Osteocyte (in vitro differentiated cells): ENCODE measurements at places on chromosomes 5 and 9.
A peak's percentile ranks its signal among the peaks of the same experiment; 100 is the strongest.

DNA sequence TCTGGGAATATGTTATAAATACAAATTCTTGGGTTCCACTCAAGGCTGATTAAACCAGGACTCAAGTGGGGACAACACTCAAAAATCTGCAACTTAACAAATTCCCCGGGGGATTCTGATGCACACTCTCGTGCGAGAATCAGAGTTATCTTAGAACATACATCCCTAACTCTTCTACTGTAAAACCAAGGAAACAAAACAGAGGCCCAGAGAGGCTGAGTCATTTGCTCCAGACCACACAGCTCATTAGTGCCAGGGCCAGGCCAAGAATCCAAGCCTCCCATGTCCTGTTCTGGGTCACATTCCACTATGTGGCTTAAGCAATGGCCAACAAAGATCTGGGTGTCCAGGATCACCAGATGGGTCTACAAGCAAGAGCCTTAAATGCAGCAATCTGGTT is 166.0 kb downstream of the ADAMTS12 start:
- no peak for DNase-seq

GRCh38 chr9:137960496-137960895 is 82.9 kb downstream of the CACNA1B start:
- DNase-seq = peak; percentile 82

GRCh38 chr9:129270903-129271431 is 92.9 kb upstream of the IER5L start:
- DNase-seq = no peak

- no peak for DNase-seq
Observed at GRCh38 chr5:147519380-147519779, 9.5 kb upstream of the DPYSL3 start.

GRCh38 chr9:82134010-82134409 is 145.4 kb downstream of the SPATA31D1 start:
- no peak for DNase-seq

DNA sequence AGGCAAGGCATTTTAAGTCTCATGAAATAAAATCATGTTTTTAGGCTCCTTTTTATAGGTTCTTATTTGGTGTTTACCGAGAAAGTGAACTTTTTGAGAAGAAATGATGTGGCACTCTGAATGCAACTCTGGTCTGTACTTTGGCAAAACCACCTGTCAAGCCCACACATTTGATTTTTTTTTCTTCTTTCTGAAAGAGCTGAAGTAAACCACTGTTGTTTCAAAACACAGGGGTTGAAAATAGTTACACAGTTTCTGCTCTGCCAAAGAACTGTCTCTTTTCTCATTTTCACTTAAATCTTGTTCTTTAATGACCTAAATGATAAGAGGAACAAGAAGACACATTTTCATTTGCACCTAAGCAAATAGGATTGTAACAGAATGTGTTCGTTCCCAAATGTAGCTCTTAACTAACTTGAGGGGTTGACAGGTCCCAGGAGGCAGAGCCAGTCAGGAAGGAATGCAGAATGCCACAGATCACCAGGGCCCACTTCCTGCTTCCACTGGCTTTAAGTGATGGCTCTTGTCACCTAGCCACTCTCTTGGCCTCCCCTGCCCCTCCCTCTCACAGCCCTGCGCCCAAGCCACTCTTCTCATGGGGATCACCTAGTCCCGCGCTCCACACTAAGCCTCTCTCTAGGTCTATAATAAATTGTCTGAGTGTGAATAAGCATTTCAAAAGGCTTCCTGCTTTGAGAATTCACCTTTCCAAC is 47.3 kb downstream of the MED27 start:
- no peak for DNase-seq

- DNase-seq = no peak
Observed at GRCh38 chr9:127550282-127550681, 61.8 kb upstream of the STXBP1 start.

DNA sequence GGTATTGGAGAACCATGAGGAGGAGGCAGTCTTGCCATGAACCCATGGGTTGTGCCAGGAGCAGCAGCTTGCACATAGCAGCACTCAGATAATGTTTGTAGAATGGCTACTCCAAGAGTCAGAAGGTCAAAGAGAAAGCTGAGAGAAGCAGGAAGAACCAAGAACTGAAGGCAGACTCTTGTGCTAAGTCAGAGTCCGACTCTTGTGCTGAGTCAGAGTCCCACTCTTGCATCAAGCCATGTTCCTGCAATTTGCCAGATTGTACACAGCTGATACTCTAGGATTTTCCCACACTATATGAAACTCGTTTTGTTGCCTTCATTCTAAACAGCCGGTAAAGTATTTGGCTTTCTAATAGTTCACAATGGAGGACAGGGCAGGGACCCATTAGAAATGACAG is 26.2 kb upstream of the HSPA9 start:
- DNase-seq = no peak

DNA sequence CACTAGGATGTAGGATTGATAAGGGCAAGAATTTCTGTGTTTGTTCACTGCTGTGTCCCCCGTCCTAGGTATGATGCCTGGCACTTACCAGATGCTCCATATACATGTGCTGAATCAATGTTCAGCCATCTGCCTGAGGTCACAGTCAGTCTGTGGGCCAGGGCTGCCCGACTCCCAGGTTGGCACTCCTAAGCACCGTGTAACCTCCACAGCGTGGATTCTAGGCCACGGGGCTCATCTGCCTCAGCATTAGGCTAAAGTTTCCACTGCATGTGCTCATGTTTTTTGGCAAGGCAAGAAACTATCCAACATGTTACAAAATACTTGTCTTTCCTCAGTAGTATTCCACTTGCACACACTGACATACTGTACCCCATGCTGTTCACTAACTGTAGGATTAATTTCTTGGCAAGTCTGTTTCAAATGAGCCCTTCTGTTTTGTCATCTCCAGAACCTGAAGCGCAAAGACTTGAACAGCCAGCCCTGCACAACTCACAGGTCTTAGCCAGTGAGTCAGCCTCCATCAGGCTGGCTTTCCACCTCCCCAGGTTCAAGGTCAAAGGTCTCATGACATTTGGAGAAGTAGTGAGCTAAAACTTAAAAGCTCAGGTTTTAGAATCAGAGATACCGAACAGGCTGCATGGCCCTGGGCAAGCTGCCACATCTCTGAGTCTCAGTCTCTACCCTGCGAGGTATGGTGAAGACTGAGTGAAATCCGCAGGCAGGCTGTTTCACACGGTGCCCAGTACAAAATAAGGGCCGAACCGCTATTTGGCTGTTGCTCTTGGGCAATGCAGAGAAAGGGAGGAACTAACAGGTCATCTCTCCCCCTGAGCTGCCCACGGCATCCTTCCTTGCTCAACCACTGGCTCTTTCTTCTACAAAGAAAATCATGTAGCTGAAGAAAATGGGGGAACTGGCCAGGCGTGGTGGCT is 7.2 kb downstream of the TOR1A start:
- no peak for DNase-seq

- DNase-seq = no peak
Observed at GRCh38 chr5:132475497-132475882, 15.1 kb downstream of the IRF1 start.

GRCh38 chr5:179330186-179330900 is 14.9 kb downstream of the ADAMTS2 start:
- no peak for DNase-seq

- no peak for DNase-seq
Observed at GRCh38 chr5:147573211-147573610, 63.3 kb upstream of the DPYSL3 start.

DNA sequence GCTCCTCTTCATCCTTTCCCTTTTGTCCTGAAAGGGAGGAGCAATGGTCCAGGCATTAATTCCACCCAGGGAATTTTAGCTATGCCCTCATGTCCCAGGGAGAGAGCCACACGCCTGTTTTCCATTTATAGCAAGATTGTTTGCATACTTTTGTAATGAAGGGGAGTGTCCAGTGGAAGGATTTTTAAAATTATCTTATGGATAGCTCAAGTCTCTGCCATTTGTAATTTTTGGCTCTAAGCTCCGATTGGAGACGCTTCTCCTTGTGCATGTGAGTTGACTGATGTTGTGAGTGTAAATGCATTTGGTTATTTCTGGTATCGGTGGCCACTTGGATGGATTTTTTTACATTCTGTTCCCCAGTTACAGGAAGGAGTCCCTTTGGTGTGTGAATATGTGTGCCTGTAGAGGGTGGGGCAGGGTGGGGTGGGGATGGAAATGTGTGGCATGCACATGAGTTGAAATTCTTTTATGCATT is 7.2 kb upstream of the RPL26L1 start:
- DNase-seq = no peak

GRCh38 chr5:109691996-109692395 is 2.3 kb downstream of the MAN2A1 start:
- no peak for DNase-seq

DNA sequence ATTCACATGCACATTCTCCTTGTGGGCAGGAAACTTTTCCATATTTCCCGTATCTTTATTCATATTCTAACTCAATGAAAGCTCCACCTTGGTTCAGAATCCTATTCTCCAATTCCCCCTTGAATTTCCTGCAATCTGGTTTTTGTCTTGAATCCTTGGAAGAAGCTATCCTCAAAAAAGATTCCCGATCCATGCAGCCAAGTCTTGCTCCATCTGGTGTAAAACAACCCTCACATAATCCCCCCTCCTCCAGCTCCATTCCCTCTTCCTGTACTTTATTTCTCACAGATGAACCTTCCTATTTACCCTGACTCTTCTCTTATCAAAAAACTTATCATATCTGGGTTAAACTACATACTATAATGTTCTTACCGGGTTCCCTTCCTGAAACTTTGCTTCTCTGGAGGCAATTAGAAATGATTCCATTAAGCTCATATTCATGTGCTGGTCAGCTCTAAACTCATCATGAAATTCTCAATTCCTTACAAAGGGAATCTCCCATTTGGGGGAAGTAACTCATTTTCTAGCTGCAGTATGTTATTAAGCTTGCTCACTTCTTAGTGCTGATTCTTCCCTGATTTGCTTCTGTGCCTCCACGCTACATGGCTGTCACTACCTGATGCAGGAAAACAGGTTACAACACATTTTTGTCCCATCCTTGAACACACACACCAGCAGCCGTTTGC is 81.7 kb downstream of the GNAQ start:
- no peak for DNase-seq

DNA sequence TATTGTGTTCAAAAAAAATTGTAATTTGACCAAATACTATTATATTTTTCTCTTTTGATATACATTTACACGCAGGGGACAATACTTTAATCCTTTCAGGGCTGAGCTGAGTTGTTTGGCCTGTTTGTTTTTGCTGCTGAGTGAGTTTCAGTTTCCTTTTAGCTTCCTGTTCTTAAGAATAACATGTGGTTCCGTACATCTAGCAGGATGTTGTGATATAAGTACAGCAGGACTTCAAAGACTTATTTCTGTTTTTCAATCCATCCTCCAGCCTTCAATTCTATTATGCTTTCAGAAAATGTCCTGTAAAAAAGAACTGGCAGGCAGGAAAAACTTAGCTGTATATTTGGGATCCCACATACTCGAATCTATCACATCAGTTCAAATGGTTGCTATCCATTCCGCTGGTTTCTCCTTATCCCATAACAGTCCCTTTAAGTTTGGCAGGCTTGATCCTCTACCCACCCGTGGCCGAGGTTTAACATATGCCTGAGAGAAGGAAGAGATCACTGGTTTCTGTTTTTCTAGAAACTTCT is 1037.3 kb upstream of the ACO1 start:
- no peak for DNase-seq

DNA sequence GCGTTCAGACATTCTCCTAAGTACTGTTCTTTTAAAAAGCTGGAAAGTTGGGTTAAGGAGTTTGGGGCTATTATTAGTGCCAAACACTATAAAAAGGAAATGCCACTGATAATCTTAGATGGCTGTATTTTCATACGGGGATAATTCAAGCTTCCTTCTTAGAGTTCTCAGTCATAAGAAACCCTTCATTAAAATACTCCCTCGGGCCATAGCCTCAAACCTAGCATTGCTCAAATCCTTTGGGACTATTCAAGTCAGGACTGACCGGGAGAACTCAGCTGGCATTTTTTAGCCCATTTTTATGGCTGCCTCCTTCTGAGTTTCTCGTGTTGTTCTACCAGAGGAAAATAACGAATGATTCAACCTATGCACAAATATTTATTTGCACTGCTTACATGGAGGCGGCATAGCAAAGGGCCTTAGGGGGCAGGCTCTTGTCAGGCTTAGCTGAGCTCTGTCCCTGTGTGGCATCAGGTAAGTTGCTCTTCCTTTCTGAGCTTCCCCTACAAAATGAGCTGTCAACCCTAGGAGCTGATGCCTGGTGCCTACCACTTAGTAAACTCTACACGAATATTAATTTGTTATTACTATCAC is 33.5 kb upstream of the ADAM19 start:
- no peak for DNase-seq

DNA sequence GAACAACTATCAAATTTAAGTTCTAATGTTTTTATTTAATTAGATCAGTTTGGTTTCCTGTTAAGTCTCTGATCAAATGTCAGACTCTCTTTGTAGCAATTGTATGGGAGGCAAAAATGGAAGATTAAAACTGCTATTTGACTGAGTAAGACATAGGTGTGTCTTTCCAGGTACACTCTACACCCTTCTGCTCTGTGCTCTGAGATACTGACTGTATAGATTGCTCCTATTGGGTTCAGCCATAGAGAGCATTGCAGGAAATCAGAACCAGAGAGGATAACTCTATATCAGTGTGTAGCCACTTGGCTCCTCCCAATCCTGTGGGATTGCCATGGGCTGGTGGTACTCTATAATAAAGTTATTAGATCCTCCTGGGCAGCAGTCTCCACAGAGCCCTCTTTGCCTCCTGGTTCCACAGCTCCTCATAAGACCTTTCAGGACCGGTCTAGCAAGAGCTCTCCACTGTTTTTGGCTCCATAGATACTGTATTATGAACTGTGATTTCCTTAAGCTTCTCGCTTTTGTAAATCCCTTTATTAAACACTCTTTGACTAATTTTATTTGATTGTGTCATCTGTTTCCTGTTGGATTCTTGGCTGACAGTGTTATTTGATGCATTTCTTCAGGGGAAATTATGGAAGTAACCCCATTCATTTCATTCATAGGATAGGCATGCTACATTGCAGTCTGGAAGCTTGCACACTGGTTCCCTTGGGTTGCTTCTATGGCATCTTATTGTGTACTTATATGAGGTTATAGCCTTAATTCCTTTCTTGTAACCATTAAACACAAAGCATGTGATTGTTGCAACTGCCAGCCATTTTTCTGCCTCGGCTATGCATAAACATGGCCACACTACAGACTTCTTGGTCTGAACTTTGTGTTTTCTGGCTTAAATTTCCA is 115.6 kb downstream of the VCAN start:
- no peak for DNase-seq

DNA sequence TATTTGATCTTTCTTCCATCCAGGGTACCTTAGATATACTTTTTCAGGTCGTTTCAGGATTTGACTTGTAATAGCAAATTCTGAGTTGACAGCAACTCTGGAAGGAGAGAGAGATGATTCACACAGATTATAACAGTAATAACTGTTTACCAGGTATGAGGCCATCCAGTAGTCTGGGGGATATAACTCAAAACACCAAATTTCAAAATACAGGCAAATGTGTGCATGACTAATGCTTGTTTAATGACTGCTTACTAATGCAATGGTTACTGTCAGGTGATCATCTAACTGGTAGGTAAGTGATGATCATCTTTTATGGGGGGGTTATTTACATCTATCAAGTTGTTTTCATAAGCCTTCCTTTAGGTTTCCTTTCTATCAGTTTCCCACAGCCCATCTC is 412.3 kb downstream of the MAT2B start:
- no peak for DNase-seq

GRCh38 chr5:167309941-167310517 is 981.4 kb upstream of the WWC1 start:
- DNase-seq = no peak
